NCI-H1417 (cell line): ENCODE measurements at places on chromosomes 1 and 21.

- no peak for DNase-seq
Measured at GRCh38 chr1:245829826-245830225, 675.0 kb downstream of the KIF26B start.

- DNase-seq: no peak
Measured at GRCh38 chr1:6157132-6157527, 23.0 kb downstream of the CHD5 start.

GRCh38 chr1:166721145-166721544 is 118.1 kb upstream of the POGK start:
- no peak for DNase-seq

DNA sequence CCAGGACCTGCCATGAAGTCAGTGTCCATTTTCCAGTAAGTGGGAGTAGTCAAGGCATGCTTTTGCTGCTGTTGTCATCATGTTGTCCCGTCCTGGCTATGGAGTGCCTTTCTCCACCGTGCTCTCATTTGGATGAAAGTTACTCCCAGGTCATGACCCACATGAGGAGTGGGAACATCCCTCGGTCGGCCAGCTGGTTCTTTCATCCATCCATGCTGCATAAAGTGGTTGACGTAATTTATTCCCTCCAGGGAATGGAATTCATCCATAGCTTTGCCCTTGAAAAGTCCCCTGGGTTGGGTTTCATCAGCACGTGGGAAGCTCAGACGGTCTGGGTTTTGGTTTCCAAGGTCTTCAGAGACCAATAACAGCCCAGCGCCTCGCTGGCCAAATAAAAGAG is 11.6 kb downstream of the PLA2G2A start:
- DNase-seq: no peak

- DNase-seq: no peak
Measured at GRCh38 chr1:87295445-87296110, 33.1 kb upstream of the LMO4 start.

- no peak for DNase-seq
Measured at GRCh38 chr1:201295346-201295745, 12.0 kb downstream of the PKP1 start.

- DNase-seq: peak; percentile 20
Measured at GRCh38 chr1:34113887-34114286, 51.1 kb downstream of the CSMD2 start.

GRCh38 chr1:11256299-11256698 is 6.1 kb downstream of the MTOR start:
- DNase-seq: no peak

GRCh38 chr1:3868464-3869006 is 11.3 kb downstream of the DFFB start:
- DNase-seq: no peak

GRCh38 chr1:48405940-48406339 is 66.1 kb downstream of the SPATA6 start:
- DNase-seq: no peak
